Stimulated activated CD4-positive, alpha-beta T cell treated with anti-CD3 and anti-CD28 coated beads, Interleukin-12 subunit alpha, Interleukin-12 subunit beta, amount 100 ng/mL, for 24 hours (primary cell): ENCODE measurements at places on chromosomes 4 and X.

DNA sequence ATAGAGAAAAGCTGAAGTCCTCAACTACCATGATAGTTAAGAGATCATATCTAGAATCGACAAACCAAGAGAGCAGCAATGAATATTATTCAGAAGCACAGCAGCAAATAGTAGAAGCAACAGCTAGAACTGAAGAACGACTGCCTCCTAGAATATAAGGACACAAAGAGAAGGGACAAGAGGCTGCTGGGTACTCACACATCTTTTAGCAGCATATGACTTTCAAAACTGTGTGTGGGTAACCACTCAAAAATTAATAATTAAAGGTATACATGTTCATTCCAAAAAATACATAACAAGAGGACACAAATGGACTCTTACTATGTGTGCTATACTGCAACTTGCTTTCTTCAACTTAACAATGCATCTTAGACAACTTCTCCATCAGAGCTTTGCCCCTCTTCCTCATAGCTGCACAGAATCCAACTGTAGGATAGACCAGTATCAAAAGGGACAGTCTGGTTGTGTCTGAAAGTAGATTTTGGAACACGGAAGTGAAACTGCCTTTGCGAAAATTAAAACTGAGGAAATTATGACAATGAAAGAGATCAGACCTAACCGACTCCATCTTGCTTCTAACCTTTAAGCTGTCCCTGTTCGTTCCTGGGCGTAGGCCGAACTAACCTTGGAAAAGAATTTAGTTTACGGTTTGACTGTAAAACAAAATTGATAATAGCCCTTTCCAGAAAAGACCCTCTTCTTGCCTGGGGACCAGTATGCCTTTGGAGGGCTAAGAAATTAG, 125.7 kb downstream of the SH3KBP1 start:
- no peak for DNase-seq

GRCh38 chr4:116180157-116180601, 905.2 kb downstream of the TRAM1L1 start:
- no peak for DNase-seq

DNA sequence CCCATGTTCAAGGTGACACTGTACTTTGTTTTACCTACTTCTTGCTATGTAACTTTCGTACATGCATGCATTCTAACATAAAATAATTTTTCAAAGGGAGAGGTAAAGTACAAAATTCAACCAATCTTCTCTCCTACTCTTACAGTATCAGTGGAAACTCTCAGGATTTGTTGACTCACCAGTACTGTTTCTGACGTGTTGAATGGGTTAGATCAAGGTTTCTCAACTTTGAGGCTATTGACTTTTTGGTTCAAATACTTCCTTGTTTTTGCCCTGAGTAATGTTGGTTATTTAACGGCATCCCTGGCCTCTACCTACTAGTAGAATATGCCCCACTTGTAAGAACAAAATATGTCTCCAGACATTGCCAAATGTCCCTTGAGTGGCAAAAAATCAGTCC, 94.6 kb upstream of the SMAD1 start:
- DNase-seq: no peak

GRCh38 chr4:83178029-83178428, 63.5 kb upstream of the PLAC8 start:
- DNase-seq: no peak

DNA sequence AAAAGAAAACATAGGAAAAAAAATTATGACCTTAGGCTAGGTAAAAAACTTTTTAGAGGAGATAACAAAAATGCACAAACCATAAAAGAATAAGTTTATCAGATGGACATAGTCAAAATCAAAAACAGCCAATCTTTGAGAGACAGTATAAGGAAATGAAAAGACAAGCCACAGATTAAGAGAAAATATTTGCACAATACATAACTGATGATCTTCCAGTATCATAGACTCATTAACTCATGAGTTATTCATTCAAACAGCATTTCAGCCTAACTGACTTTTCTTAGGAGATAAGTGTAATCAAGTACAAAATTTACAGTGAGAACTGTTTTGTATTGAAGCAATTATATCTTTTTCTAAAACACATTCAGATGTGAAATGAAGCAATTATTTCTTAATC, 183.8 kb downstream of the FBXO8 start:
- no peak for DNase-seq

DNA sequence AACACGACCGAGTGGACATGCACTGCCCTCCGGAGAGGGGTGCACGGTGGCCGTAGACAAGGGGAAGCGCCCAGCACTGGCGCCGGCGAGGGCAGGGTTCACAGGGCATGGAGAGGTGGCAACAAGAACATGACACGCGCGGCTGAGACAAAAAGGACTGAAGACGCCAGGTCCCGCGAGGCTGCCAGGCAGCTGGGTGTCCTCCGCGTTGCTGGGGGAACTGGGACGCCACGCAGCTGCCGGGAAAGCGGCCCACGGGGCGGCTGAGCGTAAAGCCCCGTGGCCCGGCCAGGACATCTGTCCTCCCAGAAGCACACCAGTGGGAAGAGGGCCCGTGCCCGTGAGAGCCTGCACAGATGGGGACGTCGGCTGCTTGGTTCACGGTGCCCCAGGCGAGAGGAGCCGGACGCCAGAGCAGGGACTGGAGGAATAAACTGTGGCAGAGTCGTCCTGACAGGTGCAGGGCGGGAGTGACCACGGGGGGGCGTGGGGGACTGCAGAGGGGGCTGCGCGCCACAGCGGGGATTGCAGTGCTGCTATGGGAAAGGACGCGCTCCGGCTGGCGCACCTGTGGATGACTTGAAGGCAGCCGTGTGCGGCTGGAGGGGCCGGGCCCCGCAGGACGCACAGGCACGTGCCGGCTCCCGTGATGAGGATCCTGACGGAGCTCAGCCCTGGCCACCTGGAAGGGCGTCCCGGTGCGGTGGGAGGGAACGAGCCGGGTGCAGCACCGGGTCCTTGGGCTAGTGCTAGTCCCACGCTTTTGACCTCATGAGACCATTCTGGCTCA, 32.1 kb upstream of the GTPBP6 start:
- no peak for DNase-seq

GRCh38 chr4:145348291-145348690, 133.4 kb upstream of the SMAD1 start:
- no peak for DNase-seq

GRCh38 chrX:123581586-123581985, 151.3 kb downstream of the THOC2 start:
- no peak for DNase-seq

DNA sequence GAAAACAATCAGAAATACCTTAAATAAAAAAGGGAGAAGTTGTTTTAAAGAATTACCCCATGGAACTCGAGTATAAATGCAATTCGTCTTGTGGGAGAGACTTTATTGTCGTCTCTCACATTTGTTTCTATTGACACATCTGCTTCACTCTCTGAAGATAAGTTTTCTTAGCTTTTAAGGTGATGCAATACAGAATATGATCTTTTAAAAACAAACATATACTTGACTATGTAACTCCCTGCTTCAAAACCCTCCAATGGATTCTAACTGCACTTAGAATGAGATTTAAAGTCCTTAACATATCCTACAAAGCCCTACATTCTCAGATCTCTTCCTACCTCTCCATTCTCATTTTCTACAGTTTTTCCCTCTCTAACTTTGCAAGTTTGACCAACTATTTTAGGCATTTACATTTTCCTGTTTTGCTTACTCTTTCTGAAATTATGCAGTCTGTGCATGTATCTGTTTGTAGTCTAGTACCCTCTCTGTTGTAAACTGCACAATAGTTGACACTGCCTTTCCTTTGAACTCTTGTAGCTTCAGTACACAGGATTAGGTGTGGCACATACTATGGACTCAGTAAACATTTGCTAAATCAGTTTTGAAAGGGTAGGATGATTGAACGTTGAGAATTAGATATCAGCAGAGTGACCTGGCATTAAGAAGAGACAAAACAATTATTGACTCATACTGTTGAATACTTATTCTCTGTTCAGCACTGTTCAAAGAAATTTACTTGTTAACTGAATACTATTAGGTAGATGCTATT, 59.8 kb downstream of the AGTR2 start:
- no peak for DNase-seq

GRCh38 chrX:9337046-9337445, 127.8 kb upstream of the TBL1X start:
- no peak for DNase-seq

GRCh38 chr4:94171616-94172015, 36.0 kb upstream of the SMARCAD1 start:
- DNase-seq: no peak

DNA sequence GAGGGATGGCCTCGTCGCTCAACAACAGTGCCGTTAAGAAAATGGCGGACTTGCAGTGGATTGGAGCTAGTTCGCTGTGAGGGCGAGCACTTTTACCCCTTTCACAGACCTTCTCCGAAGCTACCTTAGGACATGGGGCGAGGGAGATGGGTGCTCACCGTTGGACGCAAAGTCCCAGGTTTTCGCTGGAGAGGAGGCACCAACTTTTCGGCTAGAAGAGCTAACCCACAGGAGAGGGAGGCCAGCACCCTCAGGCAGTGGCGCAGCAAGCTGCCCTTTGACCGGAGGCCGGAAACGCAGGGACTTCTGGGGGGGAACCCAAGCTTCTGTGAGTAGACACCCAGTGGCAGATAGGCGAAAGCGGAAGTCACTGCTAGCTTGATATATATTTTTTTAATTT, 93.1 kb upstream of the IL13RA1 start:
- DNase-seq: no peak

DNA sequence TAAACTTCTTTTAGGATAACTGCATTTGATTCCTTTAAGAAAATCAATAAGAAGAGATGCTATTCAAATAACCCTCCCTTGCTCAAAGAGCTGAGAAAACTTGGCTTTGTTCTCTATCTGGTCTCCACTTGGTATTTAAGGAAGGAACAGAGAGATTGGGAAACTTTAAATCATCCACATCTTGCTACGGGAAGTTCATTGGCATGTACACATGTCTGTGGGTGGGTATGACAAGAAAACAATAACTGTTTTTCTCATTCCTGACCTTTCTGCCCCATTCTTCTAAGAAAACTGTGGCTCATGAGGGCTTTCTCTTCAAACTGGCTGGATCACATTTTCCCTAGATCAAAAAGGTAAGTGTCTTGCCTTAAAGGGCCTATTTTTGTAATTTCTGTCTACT, 6.0 kb downstream of the SEL1L3 start:
- no peak for DNase-seq

DNA sequence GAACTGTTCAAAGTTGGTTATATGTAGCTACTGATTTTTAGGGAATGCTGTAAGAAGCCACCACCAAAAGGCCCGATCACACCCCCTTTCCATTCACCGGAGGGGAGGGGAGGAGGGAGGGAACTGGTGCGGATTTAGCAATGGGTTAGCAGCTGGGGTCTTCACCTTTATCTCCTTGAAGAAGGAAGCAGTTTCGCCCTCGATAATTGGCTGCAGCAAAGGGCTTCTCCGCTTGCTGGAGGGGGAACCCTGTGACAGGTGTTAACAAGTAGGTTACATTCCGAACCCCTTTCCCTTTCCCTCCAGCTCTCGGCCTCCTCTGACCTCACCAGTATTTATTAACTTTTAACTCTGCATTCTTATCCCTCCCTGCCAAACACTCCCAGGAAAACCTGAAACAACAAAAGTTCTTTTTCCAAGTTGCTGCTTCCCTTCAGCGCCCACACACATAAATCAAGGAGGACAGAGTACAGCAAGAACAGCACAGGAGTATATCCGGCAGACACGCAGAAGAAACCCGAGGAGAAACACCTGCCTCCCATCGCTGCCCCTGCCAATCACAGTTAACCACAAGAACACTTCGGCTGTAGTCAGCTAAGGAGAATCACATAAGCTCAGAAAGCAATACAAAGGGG, 39.8 kb upstream of the NAP1L5 start:
- DNase-seq: no peak

DNA sequence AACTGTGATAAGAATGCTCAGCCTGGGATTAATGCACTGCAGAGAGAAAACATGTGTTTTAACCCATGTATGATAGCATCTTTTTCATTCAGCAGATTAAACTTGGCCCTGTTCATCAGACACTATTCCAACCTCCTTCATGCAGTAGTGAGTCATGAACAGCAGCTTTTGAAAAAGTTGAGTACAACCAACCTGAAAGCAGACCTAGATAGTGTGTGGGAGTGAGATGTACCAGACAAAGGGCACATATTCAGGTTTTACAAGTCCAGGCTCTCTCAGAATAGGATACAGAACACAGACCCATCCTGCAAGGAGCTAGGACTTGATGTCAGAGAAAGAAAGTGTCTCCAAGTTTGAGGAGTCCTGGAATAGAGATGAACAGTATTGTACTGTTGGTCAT, 237.3 kb upstream of the STS start:
- no peak for DNase-seq

DNA sequence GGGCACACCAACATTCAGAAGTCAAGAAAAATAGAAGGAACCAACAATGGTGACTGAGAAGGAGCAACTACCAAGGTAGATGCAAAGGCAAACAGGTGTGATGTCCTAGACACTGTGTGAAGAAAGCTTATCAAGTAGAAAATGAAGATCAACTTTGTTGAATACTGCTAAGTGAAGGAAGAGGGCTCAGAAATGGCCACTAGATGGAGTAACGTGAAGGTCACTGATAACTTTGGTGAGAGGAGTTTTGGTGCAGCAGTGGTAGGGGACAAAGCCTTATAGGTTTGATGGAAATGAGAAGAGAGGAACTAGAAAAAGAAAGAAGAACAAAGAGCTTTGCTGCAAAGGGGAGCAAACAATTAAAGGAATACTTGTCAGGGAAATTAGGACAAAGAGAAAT, 23.5 kb downstream of the OTC start:
- DNase-seq: no peak

DNA sequence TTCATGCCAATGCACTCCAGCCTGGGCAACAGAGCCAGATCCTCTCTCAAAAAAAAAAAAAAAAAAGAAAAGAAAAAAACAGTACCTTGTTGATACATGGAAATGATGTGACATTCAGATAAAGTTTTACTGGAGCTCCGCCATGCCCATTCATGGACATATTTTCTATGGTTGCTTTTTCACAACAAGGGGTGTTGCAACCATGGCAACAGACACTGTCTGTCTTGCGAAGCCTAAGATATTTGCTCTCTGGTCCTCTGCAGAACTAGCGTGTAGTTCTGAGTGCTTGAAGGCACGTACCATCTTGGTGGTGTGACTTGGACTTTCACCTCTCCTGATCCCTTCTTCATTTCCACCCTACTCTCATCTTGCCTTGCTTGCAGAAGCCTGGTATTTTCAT, 53.2 kb downstream of the TBL1X start:
- no peak for DNase-seq

DNA sequence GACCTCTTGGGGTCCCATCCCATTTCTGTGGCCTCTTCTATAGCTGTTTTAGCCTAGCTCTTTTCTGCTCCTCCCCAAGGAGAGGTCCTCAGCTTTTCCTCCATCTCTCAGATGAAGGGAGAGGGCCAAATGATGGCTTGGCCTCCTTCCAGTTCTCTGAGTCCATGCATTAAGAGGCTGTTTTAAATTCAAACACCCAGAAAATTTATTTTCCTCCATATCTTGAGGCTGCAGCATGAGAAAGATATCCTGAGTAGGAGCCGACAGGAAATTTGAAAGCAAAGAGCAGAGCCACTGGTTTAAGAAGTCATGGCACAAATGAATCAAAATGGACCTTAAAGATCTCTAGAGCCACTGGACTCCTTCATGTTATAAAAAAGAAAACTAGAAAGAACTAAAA, 558.8 kb downstream of the MID1IP1 start:
- DNase-seq: no peak
